Left lung (tissue), 14 donors: ENCODE measurements at places on chromosomes 2 and 18. TPM values are rescaled to one million over a fixed set of nuclear protein-coding genes. Genes with fewer than 3 reads are reported as not detected.

- no peaks in the 10 kb centered on the region for H3K36me3 ChIP-seq
- H3K4me1 ChIP-seq: no peaks in the 10 kb centered on the region
- DNase-seq: no peak
- H3K4me3 ChIP-seq: no peak overlapping the region
- H3K27ac ChIP-seq: no peak overlapping the region
These were observed 256.2 kb downstream of the PIEZO2 start for GRCh38 chr18:10893196-10893595.

DNA sequence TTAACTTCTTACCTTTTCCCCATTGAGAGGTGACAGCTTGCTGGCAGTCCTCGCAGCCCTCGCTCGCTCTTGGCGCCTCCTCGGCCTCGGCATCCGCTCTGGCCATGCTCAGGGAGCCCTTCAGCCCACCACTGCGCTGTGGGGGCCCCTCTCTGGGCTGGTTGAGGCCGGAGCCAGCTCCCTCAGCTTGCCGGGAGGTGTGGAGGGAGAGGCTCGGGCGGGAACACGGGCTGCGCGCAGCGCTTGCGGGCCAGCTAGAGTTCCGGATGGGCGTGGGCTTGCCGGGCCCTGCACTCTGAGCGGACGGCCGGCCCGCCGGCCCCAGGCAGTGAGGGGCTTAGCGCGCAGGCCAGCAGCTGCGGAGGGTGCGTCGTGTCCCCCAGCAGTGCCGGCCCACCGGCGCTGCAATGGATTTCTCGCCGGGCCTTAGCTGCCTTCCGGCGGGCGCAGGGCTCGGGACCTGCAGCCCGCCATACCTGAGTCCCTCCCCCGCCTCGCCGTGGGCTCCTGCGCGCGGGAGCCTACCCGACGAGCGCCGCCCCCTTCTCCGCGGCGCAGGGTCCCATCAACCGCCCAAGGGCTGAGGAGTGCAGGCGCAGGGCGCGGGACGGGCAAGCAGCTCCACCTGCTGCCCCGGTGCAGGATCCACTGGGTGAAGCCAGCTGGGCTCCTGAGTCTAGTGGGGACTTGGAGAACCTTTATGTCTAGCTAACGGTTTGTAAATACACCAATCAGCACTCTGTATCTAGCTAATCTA, 335.0 kb downstream of the CBLN2 start:
- H3K4me3 ChIP-seq: no peak overlapping the region
- H3K27ac ChIP-seq: no peak overlapping the region
- no peak for DNase-seq

- no peak overlapping the region for H3K4me3 ChIP-seq
- no peaks in the 10 kb centered on the region for H3K27me3 ChIP-seq
- DNase-seq: no peak
- H3K27ac ChIP-seq: no peak overlapping the region
- H3K4me1 ChIP-seq: no peaks in the 10 kb centered on the region
- no peaks in the 10 kb centered on the region for H3K36me3 ChIP-seq
These were observed 101.6 kb upstream of the HNMT start for GRCh38 chr2:137862651-137863050.

TXNDC2 gene
- 0.36 TPM for polyA plus RNA-seq

GRCh38 chr2:172249334-172249733, 146.6 kb upstream of the DLX2 start:
- peaks cover 3% of the 10 kb centered on the region for H3K4me1 ChIP-seq
- no peak overlapping the region for H3K4me3 ChIP-seq
- DNase-seq: no peak
- H3K27me3 ChIP-seq: no peaks in the 10 kb centered on the region
- H3K36me3 ChIP-seq: no peaks in the 10 kb centered on the region

SPC25 gene
- 29.0 TPM for polyA plus RNA-seq

GRCh38 chr2:168277276-168277675, 29.9 kb upstream of the STK39 start:
- H3K27ac ChIP-seq: no peak overlapping the region
- DNase-seq: no peak
- H3K36me3 ChIP-seq: no peaks in the 10 kb centered on the region

HTR2B gene
- 0.52 TPM for polyA plus RNA-seq

TEKT4 gene
- polyA plus RNA-seq: 3.2 TPM

- H3K27me3 ChIP-seq: no peaks in the 10 kb centered on the region
- H3K36me3 ChIP-seq: peaks cover 27% of the 10 kb centered on the region
- H3K27ac ChIP-seq: no peak overlapping the region
- peaks cover 31% of the 10 kb centered on the region for H3K4me1 ChIP-seq
- H3K4me3 ChIP-seq: no peak overlapping the region
These were observed 28.3 kb downstream of the CREB1 start for GRCh38 chr2:207558079-207558491.

CD226 gene
- 4.0 TPM for polyA plus RNA-seq

OSR1 gene
- 41.0 TPM for polyA plus RNA-seq

DNA sequence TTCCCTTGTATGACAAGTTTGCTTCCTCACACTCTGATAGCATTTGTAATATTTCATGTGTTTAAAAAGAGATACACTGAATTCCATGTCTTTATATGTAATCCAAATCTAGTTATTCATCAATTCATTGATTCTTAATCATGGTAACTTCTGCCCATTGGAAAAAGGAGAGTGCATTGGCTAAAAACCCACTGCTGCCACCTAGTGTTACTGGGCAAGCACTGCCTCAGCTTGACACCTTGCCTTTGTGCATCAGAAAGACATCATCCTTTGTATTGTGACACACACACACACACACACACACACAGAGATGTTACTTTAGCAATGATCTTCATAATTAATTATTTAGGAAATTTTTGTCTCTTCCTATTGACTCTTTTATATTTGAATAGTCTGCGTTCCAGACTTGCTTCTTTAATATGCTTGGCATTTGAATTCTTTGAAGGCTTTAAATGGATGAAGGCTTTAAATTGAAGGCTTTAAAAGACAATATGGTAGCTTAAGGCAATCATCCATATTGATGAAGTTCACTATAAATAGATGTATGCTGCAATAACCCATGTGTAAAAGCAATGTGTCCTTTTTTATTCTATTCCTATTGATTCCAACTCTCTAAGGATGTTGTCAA, 414.2 kb upstream of the CHST9 start:
- no peak for DNase-seq
- H3K4me1 ChIP-seq: no peaks in the 10 kb centered on the region
- H3K27ac ChIP-seq: no peak overlapping the region
- H3K27me3 ChIP-seq: no peaks in the 10 kb centered on the region
- H3K4me3 ChIP-seq: no peak overlapping the region
- no peaks in the 10 kb centered on the region for H3K36me3 ChIP-seq

- no peaks in the 10 kb centered on the region for H3K4me1 ChIP-seq
- DNase-seq: no peak
- no peaks in the 10 kb centered on the region for H3K36me3 ChIP-seq
- no peak overlapping the region for H3K27ac ChIP-seq
- H3K27me3 ChIP-seq: peaks cover 5% of the 10 kb centered on the region
- H3K4me3 ChIP-seq: no peak overlapping the region
These were observed 31.8 kb downstream of the SERPINB5 start for GRCh38 chr18:63508596-63508995.

DNA sequence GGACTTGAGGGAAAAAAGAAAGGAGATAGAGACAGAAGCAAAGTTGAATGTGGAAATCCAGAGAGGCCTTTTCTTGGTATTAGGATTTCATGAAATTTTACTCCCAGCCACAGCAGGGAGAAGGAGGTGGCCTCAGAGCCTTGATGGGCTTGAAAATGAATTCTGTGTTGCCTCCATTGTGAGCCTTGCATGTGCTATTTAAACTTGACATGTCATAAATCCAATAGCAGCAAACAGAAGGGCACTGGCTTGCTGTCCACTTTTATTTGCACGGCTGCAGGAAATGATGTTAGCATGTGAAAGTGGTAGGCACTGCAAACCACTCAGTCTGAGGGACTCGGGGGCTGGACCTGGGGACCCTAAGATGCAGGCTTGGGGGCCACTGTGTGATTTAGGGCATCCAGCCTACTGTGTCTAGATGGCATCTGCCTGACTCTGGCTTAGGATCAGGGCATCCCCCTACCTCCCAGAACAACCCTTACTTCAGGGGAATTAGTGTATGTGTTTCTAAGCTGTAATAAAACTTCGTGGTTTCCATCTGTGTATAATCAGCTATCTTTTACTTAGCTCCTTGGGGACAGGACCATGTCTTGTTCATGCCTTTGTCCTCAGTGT, 139.1 kb upstream of the SKOR2 start:
- DNase-seq: no peak
- H3K27me3 ChIP-seq: no peaks in the 10 kb centered on the region
- no peak overlapping the region for H3K27ac ChIP-seq
- H3K36me3 ChIP-seq: no peaks in the 10 kb centered on the region
- H3K4me3 ChIP-seq: no peak overlapping the region
- H3K4me1 ChIP-seq: no peaks in the 10 kb centered on the region

GATA6 gene
- polyA plus RNA-seq: 53.3 TPM

- no peak for DNase-seq
- no peaks in the 10 kb centered on the region for H3K36me3 ChIP-seq
- H3K4me3 ChIP-seq: no peak overlapping the region
- no peak overlapping the region for H3K27ac ChIP-seq
- H3K27me3 ChIP-seq: no peaks in the 10 kb centered on the region
These were observed 94.3 kb downstream of the LIPG start for GRCh38 chr18:49656073-49656692.

DNA sequence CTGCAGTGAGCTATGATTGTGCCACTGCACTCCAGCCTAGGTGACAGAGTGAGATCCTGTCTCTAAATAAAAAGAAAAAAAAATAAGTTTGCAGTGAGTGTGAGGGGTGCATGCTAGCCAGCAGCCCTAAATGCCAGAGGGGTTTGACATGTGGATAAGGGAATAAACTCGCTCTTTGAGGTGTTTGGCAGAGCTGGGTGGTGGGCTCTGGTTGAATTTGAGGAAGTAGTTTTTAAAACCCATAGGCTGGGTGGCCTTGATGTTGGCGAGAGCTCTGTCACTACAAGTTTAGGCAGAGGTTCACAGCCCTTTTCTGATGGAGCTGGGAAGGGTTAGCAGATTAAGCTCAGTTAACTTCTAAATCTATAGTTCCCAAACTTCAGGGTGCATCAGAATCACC, 3.1 kb downstream of the ANXA4 start:
- H3K4me3 ChIP-seq: peak overlapping the region; percentile 11
- peaks cover 4% of the 10 kb centered on the region for H3K4me1 ChIP-seq
- DNase-seq: no peak
- H3K36me3 ChIP-seq: no peaks in the 10 kb centered on the region

DNA sequence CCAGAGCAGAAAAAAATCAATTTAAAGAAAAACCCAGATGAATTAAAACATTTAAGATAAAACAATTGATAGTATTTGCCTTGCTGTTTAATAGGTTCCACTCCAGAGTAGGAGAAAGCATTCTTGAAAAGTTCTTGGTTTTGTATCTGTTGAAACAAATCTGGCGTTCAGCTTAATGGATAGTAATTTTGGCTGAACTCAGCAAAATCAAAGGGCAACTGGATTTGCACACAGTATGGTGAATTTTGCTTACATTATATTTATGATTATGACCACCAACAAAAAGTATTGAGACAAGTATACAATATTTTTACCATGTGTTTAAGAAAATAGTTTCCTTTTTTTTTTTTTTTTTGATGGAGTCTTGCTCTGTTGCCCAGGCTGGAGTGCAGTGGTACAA, 34.0 kb downstream of the SLC4A10 start:
- no peaks in the 10 kb centered on the region for H3K36me3 ChIP-seq
- no peaks in the 10 kb centered on the region for H3K4me1 ChIP-seq
- H3K27me3 ChIP-seq: no peaks in the 10 kb centered on the region
- H3K4me3 ChIP-seq: no peak overlapping the region

- H3K27me3 ChIP-seq: no peaks in the 10 kb centered on the region
- H3K27ac ChIP-seq: no peak overlapping the region
- no peak overlapping the region for H3K4me3 ChIP-seq
- no peaks in the 10 kb centered on the region for H3K4me1 ChIP-seq
- no peaks in the 10 kb centered on the region for H3K36me3 ChIP-seq
- no peak for DNase-seq
These were observed 272.2 kb downstream of the OSR1 start for GRCh38 chr2:19086231-19086651.

DNA sequence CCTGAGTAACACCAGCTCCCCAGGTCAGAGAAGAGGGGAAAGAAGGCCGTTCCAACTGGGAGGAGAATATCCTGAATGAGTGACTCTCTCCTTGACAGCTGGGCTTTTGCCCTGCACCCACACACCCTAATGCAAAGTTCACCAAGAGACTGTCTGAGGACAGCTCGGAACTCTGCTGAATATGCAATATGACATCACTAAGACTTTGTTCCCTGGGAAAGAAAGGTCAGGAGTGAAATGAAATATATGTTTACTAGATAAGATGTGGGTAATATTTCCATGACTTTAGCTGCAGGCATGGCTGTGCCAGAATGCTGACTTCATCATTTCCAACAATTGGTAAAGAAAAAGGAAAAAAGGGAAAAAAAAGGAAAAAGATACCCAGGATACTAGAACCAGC, 488.2 kb upstream of the RAB6C start:
- no peak overlapping the region for H3K4me3 ChIP-seq
- H3K36me3 ChIP-seq: no peaks in the 10 kb centered on the region
- no peaks in the 10 kb centered on the region for H3K27me3 ChIP-seq
- H3K4me1 ChIP-seq: no peaks in the 10 kb centered on the region
- no peak overlapping the region for H3K27ac ChIP-seq
